ENCODE measurements at places on chromosomes 1 and 21.

DNA sequence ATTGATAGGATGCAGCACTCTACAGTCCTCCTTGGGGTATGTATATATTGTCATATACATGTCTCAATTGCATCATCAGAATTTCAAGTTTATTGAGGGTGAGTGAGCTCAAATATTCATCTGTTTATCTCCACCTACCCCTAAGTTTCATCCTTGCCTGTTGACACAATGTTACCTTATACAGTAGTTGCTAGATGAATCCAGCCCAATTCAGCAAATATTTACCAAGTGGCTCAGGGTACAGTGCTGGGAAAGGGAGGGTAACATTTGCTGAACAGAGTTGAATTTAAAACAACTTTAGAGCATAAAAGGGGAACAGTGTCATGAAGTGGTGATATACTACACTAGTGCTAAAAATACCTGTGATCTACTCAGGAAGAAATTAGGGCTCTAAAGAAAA, 14.4 kb downstream of the ELAVL4 start:
- DNase-seq: no peak

GRCh38 chr1:221045842-221046831, 166.9 kb downstream of the HLX start:
- no peak for DNase-seq

DNA sequence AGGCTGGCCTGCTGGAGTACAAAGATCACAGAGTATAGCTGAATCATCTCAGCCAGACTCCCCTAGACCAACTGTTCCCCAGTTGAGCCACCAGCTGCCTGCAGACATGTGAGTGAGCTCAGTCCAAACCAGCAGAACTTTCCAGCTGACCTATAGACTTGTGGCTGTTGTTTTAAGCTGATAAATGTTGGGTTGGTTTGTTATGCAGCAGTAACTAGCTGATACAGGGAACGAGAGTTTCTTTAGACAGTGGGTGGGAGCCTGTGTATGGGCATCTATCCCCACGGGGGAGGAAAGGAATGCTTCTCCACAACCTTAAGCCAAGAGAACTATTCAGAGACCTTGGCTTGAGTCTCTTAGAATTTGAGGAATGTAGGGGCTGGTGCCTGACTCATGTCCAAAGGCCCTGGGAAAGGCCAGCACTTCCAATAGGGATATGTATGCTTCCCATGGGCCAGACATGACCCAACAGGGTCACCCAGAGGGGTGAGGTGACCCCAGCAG, 30.1 kb downstream of the SLC1A7 start:
- DNase-seq: no peak

DNA sequence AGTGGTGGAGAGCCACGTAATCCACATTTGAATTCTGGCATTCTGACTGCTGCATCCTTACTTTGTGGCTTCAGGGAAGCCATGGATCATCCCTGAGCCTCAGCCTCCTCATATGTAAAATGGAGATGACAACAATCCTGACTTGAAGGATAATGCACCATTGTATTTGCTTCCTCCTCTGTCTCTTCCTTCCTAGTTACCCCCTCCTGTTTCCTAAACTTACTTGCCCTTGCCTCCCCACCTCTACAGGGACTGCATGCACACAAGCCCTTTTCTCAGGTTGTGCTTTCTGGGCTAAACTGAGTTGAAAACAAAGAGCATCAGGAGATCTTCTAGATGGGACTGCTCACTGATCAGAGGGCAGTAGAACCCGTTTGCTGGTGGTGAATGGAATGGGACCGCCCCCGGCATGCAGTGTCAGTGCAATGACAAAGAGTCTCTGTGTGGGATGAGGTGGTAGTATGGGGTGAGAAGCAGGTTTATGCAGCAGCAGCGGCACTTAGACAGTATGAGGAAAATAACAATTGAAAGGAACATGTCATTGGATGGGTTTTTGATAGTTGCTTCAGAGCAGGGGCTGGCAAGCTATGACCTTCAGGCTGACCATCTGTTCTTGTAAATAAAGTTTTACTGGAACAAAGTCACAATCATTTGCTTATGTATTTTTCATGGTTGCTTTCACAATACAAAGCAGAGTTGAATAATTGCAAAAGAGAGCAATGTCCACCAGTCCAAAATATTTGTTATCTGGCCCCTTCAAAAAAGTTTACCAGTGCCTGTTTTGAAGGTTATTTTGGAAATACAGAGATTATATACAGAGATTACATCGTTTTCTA, 6.1 kb upstream of the ADAMTS1 start:
- no peak for DNase-seq

- no peak for DNase-seq
Observed at GRCh38 chr1:228095161-228095560, 8.0 kb downstream of the C1orf35 start.

DNA sequence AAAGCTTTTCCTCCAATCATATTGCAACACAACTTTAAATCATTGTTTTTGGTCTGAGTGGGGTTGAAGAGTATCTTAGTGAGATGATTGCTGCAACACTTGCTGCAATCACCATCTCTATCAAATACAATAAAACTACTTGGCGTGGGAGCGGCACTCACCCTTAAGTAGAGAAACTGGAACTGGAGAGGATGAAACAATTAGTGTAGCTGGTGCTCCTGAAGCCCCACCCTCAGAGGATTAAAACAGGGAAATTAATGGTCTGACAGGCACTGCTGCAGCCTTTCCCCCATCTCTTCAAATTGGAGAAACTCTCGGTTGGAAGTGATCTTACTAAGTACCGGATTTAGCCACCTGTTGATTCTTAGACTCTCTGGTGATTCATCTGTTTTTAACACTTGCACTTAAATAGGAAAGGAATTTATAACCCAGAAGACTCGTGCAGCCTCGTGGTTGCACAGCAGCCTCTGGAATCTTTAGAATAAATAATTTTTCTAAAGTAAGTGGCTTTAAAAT, 80.5 kb upstream of the KIF26B start:
- DNase-seq: no peak

- DNase-seq: no peak
Observed at GRCh38 chr1:20551161-20551560, 1.2 kb upstream of the FAM43B start.

- no peak for DNase-seq
Observed at GRCh38 chr1:145986551-145986950, 9.8 kb downstream of the TXNIP start.

DNA sequence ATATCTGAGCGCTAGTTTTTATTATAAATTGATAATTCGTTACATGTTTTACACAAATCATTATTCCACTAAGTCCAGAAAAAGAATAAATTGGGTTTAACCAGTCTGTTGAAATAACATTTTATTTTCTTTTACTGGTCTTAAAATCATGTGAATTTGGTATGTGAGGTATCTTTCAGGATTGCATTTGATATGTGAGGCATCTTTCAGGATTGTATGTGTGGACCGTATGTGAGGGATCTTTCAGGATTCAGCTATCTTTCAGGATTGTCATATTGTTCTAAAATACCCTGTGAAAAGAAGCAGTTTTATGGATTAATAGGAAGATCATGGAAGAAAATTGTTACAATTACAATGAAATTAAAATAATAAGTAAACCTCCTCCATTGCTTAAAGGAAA, 42.9 kb downstream of the USP25 start:
- no peak for DNase-seq

GRCh38 chr1:97820470-97821188, 100.2 kb downstream of the DPYD start:
- DNase-seq: no peak

DNA sequence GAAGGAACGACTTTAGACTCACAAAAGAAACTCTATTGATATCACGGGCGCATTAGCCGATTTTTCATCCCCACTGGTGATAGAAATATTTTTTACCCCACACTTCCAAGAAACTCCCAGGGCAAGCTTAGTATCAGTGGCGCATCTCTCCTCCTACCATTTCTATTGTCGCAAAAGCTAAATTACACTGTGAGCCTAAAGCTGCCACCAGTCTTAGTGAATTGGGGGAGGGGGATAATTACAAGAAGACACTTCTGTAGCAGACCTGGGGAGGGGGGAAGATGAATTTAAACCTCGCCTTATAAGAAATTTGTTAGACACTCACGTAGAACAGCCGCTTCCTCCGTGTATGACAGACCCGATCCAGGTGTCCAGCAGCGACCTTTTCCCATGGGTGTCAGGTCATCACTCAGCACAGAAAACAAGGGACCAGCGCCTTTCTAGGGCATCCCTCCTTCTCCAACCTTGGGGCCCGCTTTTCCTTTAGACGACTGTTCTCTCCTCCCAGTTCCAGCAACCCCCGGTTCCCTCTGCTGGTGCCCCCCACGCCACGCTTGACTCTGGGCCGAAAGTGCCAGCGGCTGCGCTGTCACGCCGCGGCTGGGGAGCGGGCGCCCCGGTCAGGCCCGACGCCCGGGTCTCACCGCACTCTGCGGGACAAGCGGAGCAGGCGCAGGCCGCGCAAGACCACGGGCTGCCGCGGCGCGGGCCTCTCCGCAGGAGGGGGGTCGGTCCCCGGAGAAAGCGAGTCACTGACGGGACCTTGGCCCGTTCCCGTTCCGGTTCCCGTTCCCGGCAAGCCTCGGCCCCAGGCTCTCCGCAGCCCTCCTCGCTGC, 821 bp downstream of the PHC2 start:
- no peak for DNase-seq

DNA sequence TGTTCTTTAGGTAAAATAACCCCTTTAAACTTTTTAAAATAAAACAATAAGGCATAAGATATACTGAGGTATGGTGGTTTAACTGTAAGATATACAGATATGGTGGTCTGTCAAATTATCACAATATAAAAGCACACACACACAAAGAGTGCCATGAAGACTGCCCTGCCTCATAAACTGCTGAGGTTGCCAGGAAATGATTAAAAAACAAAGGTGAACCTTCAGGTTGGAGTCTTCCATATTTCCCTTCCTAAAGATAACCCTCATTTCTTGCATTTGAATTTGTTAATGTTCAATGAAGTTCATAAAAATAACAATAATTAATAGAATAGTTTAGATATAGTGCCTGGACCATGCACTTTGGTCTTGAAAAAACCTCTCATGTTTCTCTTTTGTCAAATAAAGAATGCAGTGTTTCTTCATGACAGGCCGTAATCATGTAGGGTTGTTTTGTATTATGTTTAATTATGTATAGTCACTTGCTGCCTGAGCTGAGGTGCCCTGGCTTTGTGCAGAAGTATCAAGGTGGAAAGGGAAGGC, 123.6 kb upstream of the B3GALT2 start:
- no peak for DNase-seq

DNA sequence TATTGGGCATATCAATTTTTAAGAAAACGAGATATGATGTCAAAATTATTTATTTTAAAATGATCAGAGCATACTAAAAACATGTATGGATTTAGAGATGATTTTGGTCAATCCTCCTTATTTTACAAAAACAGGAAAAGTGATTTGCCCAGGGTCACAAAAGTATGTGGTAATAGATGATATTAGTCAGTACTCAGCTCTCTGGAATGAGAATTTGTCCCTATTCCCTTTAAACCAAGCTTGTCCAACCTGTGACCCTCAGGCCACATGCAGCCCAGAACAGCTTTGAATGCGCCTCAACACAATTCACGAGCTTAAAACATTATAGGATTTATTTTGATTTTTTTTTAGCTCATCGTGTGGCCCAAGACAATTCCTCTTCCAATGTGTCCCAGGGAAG, 104.7 kb downstream of the AKT3 start:
- DNase-seq: no peak

DNA sequence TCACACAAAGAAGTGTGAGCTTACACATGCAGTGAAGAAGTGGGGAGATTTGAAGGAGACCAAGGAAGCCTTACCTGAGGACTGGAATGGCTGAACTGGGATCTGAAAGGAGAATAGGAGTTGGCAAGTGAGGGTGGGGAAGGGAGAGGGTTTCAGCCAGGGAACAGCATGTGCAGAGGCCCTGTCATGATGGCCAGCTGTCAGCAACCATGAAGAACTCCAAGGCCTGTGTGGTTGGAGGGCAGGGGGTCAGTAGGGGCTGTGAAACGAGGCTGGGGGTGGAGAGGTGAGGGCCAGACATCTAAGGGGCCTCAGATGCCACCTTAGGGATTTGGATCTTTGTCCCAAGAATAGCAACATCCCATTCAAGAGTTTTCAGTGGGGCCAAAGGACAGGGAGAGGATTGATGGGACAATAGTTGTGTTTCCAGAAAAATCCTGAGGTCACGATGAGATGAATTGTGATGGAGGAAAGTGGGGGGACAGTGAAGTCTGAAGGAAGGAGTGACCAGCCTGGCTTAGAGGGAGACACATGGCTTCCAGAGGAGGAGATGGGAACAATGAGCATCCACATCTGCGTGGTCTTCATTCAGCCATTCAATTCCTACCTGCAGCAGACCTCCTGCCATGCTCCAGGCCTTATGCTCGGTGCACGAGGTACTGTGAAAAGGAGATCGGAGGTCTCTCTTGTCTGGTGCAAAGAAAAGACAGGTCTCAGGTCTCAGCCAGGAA, 187.6 kb downstream of the MATN1 start:
- no peak for DNase-seq

GRCh38 chr1:196890668-196891067, 2.8 kb downstream of the CFHR4 start:
- no peak for DNase-seq

DNA sequence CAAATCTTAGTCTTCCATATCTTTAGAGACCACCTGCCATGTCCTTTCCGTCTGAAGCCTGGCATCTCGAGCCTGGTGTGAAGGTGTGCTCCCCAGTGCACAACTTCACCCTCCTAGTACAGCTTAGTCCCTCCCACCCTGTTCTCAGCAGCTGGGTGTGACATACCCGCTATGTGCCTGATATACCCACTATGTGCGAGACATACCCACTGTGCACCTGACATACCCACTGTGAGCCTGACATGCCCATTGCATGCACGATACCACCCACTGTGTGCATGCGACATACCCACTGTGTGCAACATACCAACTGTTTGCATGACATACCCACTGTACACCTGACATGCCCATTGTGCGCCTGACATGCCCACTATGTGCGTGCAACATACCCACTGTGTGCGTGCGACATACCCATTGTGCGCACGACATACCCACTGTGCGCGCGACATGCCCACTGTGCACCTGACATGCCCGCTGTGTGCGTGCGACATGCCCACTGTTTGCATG, 3.0 kb upstream of the RRP1 start:
- no peak for DNase-seq

DNA sequence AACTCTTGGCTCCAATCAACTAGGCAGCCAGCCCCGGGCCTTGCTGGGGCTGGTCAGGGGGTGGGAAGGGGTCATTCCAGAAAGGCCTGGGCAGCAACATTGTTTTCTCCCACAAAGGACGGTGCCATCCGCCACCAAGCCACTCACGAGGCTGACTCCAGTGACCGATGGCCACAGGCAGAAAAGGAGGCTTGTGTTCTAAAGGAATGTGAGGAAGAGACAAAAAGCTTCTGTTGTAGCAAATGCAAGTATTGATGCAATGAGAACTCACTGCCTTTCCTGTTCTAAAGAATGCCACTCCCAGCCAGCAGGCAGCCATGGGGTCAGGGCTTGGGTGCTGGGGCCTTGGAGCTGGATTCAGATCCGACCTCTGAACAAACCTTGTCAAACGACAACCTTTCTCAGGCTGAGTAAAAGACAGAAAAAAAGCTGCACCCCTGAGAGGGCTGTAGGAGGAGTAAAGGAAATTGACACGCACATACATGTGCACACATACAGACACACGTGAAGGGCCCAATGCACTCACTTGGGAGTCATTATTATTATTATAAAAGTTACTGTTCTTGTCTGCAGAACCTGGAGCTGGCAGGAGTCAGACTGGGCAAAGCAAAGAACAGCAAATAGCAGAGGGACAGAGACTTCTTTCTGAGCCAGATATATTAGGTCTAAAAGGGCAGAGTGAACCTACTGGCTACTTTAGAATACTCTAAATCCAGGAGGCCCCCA, 13.9 kb upstream of the PRMT2 start:
- no peak for DNase-seq

- no peak for DNase-seq
Observed at GRCh38 chr1:66556161-66556611, 22.2 kb downstream of the SGIP1 start.

GRCh38 chr1:55054396-55054795, 15.0 kb downstream of the PCSK9 start:
- no peak for DNase-seq

Data from AG09319 (cell line).